ENCODE measurements at places on chromosomes 12 and 14.

GRCh38 chr14:104254735-104255400 lies 116.5 kb downstream of the KIF26A start:
- DNase-seq, result no peak

- no peak for DNase-seq
These were observed 887.0 kb downstream of the TMTC2 start for GRCh38 chr12:83573671-83574070.

GRCh38 chr12:31682136-31682962 lies 22.9 kb downstream of the ETFBKMT start:
- DNase-seq, result peak; percentile 89

DNA sequence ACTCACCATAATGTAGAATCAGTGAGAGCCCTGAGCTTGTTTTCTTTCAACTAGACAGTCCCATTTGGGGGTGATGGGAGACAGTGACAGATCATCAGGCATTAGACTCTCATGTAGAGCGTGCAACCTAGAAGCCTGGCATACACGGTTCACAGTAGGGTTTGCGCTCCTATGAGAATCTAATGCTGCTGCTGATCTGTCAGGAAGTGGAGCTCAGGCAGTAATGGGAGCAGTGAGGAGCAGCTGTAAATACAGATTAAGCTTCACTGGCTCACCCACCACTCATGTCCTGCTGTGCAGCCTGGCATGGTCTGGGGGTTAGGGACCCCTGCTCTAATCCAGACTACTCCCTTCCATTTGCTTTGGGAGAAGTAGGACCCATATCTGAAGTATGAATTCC lies 55.6 kb downstream of the FNTB start:
- no peak for DNase-seq

- DNase-seq, result no peak
These were observed 14.2 kb downstream of the FRS2 start for GRCh38 chr12:69484428-69484827.

DNA sequence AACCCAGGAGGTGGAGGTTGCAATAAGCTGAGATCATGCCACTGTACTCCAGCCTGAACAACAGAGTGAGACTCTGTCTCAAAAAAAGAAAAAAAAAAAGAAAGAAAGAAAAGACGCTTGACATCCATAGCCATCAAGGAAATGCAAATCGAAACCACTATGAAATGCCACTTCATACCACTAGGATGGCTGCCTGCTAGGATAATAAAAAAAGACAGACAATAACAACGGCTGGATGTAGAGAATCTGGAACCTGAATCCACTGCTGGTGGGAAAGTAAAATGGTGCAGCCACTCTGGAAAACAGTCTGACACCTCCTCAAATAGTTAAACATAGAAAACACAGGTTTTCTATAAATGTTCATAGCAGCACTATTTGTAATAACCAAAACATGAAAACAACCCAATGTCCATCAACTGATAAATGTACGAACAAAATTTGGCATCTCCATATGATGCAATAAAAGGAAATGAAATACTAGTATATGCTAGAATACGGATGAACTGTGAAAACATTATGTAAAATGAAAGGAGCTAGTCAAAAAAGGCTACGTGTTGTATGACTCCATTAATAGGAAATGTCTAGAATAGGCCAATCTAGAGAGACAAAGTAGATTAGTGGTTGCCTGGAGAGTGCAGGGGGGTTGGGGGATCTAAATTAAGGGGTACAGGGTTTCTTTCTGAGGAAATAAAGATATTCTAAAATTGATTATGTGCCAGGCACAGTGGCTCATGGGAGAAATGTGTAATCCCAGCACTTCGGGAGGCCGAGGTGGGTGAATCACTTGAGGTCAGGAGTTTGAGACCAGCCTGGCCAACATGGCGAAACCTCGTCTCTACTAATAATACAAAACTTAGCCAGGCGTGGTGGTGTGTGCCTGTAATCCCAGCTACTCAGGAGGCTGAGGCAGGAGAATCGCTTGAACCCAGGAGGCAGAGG lies 9.7 kb downstream of the WSB2 start:
- DNase-seq, result no peak

DNA sequence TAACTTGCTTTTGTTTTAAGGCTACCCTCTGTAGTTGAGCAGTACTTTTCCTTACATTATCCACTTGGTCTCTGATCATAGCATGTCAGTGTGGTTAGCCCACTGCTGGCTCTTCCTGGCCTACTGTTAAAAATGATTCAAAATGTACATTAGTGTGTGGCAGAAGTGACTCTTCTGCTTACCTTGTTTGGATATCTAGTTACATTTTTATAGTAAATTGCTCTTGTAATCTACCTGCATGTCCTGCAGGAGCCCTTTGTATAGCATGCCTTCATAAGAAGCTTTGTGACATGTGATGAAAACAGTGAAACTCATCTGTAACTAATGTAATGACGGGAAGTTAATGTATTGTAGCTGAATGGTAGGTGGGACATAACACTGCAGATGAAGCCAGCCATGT lies 8.1 kb downstream of the SPATS2 start:
- no peak for DNase-seq

- no peak for DNase-seq
These were observed 205.3 kb downstream of the AEBP2 start for GRCh38 chr12:19644571-19644970.

GRCh38 chr14:74582910-74583581 lies 29.0 kb downstream of the LTBP2 start:
- no peak for DNase-seq

GRCh38 chr14:101732118-101732517 lies 29.4 kb upstream of the PPP2R5C start:
- DNase-seq, result peak; percentile 63

Measured in inflammatory macrophage (primary cell).